Fibroblast of villous mesenchyme (primary cell): ENCODE measurements at places on chromosomes 12 and 14. TPM values are rescaled to one million over a fixed set of nuclear protein-coding genes. Genes with fewer than 3 reads are reported as not detected.

PPM1H gene
- total RNA-seq = 0.86 and 2.3 TPM in 2 replicates

GSC gene
- not detected in 2 replicates for total RNA-seq

SERPINA12 gene
- not detected in 2 replicates for total RNA-seq

C12orf42 gene
- total RNA-seq = not detected in 2 replicates

RTN1 gene
- 0.43 and 0.64 TPM in 2 replicates for total RNA-seq

COL2A1 gene
- under 0.01 TPM in 1 of 2 replicates, not detected in the other for total RNA-seq

SYNDIG1L gene
- not detected in 2 replicates for total RNA-seq
